ENCODE measurements at places on chromosomes 1 and 21.
A peak's percentile ranks its signal among the peaks of the same experiment; 100 is the strongest.

- peak; percentile 13 for DNase-seq
Observed at GRCh38 chr1:224922404-224923164, 6.9 kb upstream of the DNAH14 start.

- DNase-seq: no peak
Observed at GRCh38 chr1:37954316-37954971, 7.6 kb upstream of the INPP5B start.

- no peak for DNase-seq
Observed at GRCh38 chr1:192067360-192067759, 90.9 kb upstream of the RGS18 start.

- DNase-seq: no peak
Observed at GRCh38 chr1:3515774-3516480, 61.5 kb downstream of the ARHGEF16 start.

GRCh38 chr1:109883248-109883955, 27.2 kb upstream of the CSF1 start:
- DNase-seq: no peak

- DNase-seq: peak; percentile 6
Observed at GRCh38 chr1:166703726-166704462, 135.4 kb upstream of the POGK start.

DNA sequence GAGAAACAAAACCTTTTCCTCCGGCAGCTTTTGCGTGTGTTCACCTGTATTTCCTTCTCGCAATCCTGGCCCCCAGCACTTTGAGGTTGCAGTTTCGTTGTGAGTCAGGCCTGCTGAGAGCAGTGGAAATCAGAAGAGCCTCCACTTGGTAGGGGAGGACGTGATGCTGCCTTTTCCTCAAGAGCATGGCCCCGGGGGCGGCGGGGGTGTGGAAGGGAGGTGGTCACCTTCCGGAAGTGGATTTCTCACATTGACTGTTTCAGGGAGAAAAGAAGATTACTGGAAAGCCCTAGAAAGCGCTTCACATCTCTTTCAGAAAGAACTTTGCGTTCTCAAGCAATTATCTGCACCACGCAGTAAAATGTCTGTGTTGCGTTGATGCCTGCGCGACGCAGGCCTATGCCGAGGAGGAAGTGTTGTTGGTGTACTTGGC, 12.2 kb upstream of the IL10 start:
- DNase-seq: no peak

GRCh38 chr1:208218237-208219097, 25.7 kb downstream of the PLXNA2 start:
- DNase-seq: no peak

DNA sequence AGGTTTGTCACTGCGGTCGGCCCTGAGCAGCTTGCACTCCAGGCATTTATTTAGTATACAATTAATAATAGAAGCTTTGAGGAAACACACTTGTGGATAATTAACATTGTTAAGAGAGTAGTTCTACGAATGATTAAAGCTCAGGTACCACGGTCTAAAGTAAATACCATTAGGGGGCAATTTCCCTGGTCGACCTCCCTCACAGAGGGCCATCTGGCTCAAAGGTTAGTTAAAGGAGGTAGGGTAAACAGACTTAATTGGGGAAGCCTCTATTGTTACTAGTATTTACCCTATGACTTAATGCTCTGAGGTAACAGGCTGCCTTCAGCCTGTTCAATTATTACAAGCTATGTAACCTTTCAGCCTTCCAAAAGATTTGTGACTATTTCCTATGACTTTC, 122.3 kb upstream of the SLC44A3 start:
- DNase-seq: no peak

GRCh38 chr1:110645211-110645610, 29.5 kb downstream of the KCNA3 start:
- DNase-seq: no peak

- no peak for DNase-seq
Observed at GRCh38 chr1:92585831-92586230, 99.1 kb upstream of the GFI1 start.

DNA sequence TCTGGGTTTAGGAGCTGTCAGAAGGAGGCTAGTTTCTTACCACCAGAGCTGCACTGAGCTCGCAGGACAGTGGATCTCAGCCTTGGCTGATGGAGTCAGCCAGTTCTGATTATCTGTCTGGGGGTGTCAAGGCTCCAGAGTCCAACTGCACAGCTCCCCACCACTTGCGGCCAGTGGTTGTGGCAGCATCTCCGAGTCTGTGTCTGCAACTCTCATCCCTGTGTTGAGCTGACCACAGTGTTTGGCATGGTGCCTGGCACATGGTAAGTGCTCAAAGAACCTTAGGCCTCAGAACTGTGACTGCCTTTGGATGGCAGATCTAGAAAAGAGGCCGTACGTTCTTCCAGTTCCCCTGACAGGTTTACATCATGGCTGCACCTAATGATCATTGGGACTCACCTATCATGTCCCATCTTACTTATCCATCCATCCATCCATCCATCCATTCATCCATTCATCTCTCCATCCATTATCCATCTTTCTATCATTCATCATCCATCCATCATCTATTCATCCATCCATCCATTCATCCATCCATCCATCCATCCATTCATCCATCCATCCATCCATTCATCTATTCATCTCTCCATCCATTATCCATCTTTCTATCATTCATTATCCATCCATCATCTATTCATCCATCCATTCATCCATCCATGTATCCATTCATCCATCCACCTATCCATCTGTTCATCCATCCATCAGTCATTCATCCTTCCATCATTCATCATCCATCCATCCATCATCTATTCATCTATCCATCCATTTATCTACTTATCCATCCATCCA, 114.5 kb downstream of the CRYAA start:
- DNase-seq: no peak

DNA sequence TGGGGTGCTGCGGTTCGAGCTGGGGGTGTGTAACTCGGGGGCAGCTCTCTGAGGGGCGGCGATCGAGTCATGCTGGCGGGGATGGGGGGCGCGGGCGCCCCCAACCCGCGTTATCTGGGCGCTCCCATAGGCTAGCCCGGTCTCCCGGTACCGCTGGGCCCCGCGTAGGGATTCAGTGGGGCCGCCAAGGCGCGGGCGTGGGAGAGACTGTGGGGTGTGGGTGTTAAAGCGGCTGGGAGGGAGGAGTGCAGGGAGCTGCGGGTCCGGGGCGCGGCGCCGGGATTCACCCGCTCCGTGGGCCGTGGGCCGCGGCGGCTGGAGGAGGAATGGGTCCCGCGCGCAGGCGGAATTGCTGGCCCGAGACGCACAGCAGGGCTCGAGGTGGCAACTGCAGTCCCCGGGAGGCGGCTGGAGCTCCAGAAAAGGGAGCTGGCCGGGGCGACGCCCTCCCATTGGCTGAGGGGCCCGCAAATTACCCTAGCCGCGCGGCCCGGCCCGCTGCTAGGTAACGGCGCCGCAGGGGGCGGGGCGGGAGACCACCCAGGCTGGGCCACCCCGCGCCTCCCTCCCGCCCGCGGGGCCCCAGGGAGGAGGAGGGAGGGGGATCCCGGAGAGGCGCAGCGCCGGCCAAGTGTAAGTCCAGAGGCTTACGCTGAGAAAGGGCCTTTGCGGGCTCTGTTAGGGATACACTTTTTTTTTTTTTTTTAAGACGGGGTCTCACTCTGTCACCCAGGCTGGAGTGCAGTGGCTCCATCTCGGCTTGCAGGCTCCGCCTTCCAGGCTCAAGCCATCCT, at the start of gene PTCH2:
Gene PTCH2 (minus strand): TSS at position 392 of the 794 bp plus-strand sequence. CDS start 321 bp downstream, at position 71.
- DNase-seq: no peak

GRCh38 chr1:50971748-50972305, 1.8 kb downstream of the CDKN2C start:
- peak; percentile 44 for DNase-seq

DNA sequence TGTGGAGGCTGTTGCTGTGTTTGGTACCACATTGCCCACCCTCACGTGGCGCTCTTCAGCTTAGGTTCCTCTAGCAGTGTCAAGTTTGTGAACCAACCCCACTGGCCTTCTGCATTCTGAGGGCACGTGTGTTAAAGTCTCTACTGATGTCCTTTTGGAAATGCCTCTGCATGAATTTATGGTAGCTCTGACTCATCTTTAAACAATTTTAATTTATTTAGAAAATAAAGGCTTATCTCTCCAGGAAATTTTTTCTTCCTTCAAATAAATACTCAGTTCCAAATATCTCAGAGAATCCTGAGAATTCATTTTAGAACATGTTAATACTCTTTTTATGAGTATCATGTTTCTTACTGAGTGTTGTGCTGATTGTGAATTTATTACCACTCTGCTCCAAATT, 5.5 kb downstream of the CD1D start:
- DNase-seq: no peak

DNA sequence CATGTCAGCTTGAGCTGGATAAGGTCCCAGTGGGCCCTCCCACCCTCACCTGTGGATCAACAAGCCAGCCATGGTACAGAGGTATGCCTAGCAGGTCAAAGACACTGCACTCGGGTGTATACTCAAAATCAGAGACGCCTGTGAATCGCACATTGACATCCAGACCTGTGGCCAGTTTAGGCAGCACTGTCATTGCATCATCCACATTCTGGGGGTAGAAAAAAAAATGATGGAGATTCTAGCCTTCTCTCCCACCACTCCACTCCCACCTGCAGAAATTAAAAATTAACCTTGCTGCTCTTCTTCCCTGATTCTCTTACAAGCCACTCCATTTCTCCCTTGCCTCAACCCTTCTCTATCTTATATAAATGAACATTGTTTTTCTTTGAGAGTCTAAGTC, 6.3 kb downstream of the MINDY1 start:
- no peak for DNase-seq

GRCh38 chr1:234311414-234311813, 61.8 kb upstream of the COA6 start:
- no peak for DNase-seq

DNA sequence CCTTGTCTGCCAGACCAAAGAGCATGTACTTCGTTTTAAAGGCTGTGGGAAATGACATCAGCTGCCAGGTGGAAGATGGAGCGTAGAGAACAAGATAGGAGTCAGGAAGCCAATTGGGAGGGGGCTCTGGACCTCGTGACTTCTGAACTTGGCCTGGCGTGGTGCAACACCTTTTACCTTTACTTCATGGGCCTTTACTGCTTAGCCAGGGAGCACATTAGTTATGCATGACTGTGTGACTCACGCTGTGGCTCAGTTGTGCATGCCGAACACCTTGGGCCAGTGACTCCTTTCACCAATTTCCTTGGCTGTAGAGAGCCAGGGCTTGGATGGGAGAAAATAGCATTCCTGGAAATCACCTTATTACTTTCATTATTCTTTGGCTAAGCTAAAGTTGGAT, 7.2 kb downstream of the XCL1 start:
- no peak for DNase-seq

DNA sequence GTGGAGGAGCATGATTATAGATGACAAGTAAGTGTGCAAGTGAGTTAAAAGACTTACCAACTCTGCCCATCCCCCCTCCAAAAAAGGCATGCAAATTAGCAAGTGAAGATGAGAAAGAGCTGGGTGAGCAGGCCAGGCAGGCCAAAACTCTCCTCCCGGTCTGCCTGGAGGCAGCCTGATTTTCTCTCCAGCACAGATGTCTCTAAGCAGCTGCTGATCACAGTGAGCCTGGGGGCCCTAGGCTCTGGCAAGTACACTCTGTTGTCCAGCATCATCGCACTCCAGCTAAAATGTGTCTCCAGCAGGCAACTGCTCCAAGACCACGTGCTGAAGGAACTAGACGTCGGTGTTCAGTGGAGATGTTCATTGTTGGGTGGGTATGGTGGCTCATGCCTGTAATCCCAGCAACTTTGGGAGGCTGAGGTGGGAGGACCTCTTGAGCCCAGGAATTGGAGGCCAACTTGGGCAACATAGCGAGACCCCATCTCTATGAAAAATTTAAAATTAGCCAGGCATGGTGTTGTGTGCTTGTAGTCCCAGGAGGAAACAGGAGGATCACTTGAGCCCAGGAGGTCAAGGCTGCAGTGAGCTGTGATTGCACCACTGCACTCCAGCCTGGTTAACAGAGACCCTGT, 56.7 kb upstream of the PUM1 start:
- no peak for DNase-seq

- no peak for DNase-seq
Observed at GRCh38 chr1:211734791-211735190, 59.4 kb upstream of the NEK2 start.

GRCh38 chr1:20194224-20194623, 7.9 kb upstream of the PLA2G2C start:
- no peak for DNase-seq

GRCh38 chr1:201011616-201012015, 11.9 kb downstream of the KIF21B start:
- no peak for DNase-seq

DNA sequence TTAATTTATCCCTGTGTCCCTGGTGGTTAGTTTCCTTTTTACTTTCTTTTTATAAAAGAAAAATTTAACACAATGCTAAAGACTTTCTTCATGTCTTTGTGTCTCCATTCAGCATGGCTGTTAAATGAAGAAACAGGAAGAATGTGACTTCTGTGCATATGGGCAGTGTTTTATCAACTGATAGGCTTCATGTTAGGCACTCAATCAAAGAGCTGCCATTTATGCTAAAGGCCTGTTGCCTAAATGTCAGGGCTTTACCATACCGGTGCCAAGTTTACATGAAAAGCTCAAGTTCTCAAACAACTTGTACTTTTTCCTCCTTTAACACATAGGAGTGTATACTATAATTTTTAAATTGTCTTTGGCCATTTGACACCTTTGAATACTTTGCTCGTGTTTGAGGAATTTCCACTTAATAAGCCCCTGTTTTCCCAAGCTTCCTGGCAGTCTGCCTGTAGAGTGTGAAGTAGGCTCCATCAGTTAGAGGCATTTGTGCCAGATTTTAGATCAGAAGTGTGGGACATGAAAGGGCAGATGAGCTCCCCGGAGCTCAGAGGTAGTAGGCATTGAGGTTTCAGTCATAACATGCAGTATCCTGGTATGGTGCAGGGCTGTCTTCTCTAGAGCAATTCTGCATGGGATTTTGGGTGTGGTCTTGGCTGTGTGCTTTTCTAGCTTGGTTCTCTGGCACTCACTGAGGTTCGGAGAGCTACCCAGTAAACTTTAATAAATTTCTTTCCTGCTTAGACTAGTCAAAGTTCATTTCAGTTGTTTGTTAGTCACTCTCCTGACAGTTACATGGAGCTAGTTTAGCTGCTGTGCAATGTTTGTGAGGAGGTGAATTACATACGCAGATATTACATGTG, 119.0 kb downstream of the LEPR start:
- no peak for DNase-seq

- DNase-seq: no peak
Observed at GRCh38 chr1:48978413-48978812, 201.7 kb upstream of the BEND5 start.

- DNase-seq: no peak
Observed at GRCh38 chr21:42320791-42321190, 5.6 kb upstream of the TFF3 start.

GRCh38 chr1:204509186-204509635, 7.0 kb upstream of the MDM4 start:
- DNase-seq: no peak

DNA sequence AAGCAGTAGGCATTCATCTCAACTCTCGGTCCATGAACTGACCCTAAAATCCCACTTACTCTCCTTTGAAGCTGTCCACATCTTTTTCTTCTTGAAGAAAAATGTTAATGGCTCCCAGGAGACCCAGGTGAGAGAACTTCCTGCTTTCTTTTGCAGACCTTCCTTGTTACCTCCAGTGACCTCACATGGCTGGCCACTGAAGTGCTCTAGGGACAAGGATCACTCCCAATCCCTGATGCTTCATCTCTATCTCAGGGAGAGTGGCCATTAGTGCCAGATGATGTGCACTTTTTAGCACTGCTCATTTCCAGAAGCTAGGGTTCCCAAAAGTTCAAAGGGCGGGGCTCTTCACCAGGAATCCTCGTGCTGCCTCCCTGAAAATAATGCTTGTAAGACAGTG, 16.2 kb downstream of the PLXNA2 start:
- no peak for DNase-seq
